Ovary (tissue), 10 donors: ENCODE measurements at places on chromosomes 6 and 20. TPM values are rescaled to one million over a fixed set of nuclear protein-coding genes. Genes with fewer than 3 reads are reported as not detected.
A peak's percentile ranks its signal among the peaks of the same experiment; 100 is the strongest.

DNA sequence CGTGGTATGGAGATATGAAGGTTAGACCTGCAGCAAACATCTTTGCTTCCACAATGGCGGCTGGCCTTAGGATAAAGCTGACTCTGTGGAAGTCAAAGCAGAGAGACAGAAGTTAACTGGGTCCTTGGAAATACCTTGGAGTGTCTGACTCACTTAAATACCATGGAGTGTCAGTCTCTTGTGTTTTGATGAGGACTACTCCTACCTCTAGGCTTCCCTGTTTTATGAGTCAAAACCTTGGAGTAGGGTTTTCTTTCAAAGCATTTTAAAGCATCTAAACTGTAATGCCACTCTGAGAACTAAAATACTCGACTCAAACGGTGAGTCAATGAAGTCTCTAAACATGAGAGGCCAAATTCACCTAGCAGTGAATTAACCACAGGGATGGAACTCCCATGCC is 329.1 kb downstream of the SAMD5 start:
- no peak overlapping the region for H3K4me3 ChIP-seq
- DNase-seq, result no peak
- no peaks in the 10 kb centered on the region for H3K36me3 ChIP-seq
- H3K27me3 ChIP-seq, result no peaks in the 10 kb centered on the region

- H3K4me1 ChIP-seq, result peaks cover 7% of the 10 kb centered on the region
- no peak overlapping the region for H3K4me3 ChIP-seq
- H3K27me3 ChIP-seq, result no peaks in the 10 kb centered on the region
- DNase-seq, result no peak
Observed at GRCh38 chr20:41057999-41058673, 29.5 kb downstream of the TOP1 start.

DNA sequence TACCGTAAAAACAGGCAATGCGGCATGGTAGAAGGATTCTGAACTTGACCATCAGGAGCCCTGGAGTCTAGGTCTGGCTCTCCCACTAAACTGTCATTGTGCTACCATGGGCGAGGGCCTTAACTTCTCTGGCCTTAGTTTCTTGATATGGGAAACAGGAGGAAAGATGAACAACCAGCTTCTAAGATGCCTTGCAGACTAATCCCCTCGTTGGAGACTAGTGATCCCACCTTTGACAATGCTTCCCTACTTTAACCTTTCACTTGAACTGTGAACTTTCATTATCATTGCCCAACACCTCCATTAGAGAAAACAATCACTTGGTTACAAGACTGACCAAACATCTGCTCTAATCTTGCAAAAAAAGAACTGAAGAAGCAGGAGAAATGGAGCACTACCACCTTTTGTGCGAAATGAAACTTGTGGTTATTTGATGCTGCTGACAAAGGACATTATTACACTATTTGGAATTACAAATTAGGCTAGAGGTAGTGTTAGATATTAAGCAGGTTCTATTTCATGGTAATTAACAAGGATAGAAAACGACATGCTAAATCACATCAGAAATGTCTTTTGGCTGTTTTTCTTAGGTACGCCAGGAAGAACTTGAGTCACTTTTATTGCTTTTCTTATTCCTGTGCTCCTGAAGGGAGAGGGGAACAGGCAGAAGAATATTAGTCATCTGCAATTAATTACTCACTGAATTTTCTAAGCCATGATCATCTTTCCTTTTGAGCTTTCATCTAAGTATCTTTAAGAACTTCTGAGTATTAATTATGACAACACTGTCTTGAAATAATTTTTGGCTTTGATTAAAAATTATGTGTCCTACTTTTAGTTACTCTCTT is 39.1 kb upstream of the ARHGAP18 start:
- no peak for DNase-seq
- H3K36me3 ChIP-seq, result no peaks in the 10 kb centered on the region
- no peak overlapping the region for H3K27ac ChIP-seq
- no peak overlapping the region for H3K4me3 ChIP-seq
- H3K27me3 ChIP-seq, result no peaks in the 10 kb centered on the region

GRCh38 chr6:125512621-125513020 is 210.9 kb upstream of the HDDC2 start:
- H3K4me3 ChIP-seq, result no peak overlapping the region
- H3K36me3 ChIP-seq, result no peaks in the 10 kb centered on the region
- DNase-seq, result no peak
- H3K27me3 ChIP-seq, result no peaks in the 10 kb centered on the region

DNA sequence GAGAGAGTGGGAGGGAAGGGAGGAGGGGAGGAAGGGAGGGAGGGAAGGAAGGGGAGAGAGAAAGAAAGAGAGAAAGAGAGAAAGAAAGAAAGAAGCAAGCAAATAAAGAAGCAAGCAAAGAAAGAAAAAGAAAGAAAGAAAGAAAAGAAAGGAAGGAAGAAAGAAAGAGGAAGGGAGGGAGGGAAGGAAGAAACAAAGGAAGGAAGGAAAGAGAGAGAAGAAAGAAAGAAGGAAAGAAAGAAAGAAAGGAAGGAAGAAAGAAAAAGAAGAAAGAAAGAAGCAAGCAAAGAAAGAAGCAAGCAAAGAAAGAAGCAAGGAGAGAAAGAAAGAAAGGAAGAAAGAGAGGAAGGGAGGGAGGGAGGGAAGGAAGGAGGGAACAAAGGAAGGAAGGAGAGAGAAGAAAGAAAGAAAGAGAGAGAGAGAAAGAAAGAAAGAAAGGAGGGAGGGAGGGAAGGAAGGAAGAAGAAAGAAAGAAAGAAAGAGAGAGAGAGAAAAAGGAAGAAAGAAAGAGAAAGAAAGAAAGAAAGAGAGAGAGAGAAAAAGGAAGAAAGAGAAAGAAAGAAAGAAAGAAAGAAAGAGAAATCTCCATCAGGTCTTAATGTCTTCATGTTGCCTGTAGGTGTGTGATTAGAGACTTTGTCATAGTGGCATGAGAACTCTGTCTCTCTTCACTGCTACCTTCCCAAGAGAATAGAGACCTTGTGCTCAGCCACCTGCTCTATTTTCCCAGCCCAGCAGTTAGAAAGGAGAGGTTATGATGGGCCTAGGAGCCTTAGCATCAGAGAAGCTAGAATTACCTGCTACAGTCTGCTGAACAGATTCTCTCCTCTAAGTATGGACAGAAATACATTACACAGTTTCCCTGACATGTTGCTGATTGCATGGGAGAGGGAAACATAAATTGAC is 5.0 kb downstream of the SEMG1 start:
- no peak overlapping the region for H3K27ac ChIP-seq
- H3K27me3 ChIP-seq, result no peaks in the 10 kb centered on the region
- H3K4me3 ChIP-seq, result no peak overlapping the region
- DNase-seq, result no peak
- no peaks in the 10 kb centered on the region for H3K4me1 ChIP-seq
- H3K36me3 ChIP-seq, result no peaks in the 10 kb centered on the region

DNA sequence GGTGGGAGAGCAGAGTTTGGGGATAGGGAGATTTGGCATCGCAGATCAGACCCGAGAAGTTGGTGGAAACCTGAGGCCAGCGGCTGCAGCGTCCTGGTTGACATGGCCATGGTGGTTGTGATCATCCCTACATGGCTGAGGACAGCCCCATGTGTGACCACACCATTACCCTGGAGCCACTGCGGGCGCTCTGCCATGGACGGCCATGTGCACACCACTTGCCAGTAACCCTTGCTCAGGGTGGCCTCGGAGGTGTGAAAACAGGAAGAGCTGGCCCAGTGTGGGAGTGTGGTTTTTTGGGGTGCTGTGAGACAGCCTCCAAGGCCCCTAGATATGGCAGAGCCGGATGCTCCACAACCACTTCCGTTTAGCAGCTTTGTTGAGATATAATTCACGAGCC is 64.4 kb downstream of the TMEM242 start:
- H3K36me3 ChIP-seq, result no peaks in the 10 kb centered on the region
- no peak overlapping the region for H3K4me3 ChIP-seq
- DNase-seq, result no peak

DNA sequence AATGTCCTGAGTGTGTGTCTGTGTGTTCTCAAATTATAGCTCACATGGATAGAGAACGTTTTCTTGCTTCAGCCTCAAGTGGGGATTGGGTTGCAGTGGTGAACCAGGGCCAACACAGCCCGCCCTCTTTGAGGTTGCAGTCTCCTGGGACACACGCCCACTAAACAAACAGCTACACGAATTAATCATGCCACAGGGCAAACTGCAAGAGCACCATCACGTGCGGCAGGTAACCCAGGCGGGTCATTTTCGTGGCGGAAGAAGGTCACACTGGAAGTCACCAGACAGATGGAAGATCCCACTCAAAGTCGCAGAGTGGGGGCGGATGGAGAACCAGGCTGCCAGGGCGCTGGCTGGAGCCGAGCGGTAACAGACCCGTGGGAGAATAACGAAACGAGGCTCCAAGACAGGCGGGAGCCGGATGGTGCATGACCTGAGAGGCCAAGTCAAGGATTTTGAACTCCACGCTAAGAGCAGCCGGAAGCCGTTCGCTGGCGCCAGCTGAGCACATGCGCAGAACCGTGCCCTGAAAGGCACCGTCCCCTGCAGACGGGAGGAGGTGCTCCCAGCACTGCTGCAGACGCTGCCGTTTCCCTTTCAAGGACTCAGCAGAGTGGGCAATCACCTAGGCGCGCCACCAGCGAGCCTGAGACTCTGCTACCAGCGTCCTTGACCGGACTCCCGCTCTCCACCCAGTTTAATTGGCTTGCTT is 10.7 kb downstream of the DLL1 start:
- peak; percentile 77 for DNase-seq
- peaks cover 19% of the 10 kb centered on the region for H3K4me1 ChIP-seq
- H3K27me3 ChIP-seq, result no peaks in the 10 kb centered on the region
- H3K4me3 ChIP-seq, result peak overlapping the region; percentile 28
- H3K36me3 ChIP-seq, result no peaks in the 10 kb centered on the region
- no peak overlapping the region for H3K27ac ChIP-seq

DNA sequence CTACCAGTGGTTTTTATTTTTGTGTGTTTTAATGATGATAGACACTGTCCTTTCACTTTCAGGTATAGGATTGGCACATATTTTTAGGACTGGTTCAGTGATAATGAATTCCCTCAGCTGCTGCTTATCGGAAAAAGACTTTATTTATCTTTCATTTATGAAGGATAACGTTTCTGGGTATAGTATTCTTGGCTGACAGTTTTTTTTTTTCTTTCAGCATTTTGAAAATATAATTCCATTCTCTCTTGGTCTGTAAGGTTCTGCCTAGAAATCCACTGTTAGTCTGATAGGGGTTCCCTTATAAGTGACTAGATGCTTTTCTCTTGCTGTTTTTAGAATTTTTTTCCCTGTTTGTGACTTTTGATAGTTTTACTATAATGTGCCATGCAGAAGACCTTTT is 313.1 kb downstream of the TENT5A start:
- no peaks in the 10 kb centered on the region for H3K36me3 ChIP-seq
- no peak overlapping the region for H3K27ac ChIP-seq
- DNase-seq, result no peak
- no peak overlapping the region for H3K4me3 ChIP-seq
- H3K27me3 ChIP-seq, result no peaks in the 10 kb centered on the region

DNA sequence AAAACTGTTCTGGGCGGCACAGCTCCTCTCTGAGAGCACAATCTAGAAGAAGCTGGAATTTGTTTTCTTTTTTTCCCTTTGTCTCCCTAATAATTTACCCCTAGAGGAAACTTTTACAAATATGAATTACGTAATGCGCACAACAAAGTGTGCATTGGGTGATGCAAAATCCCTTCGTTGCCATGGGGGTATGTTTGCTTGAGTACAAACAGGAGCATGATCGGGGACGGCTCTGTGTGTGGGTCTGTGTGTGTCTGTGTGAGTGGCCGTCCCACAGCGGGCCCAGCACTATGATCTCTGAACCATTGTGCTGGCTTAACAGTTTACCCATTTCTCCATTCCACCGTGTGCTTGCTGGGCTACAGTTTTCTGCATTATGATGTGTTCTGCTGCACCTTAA is 278.2 kb downstream of the CDC5L start:
- no peak overlapping the region for H3K4me3 ChIP-seq
- H3K4me1 ChIP-seq, result peaks cover 5% of the 10 kb centered on the region
- H3K27ac ChIP-seq, result no peak overlapping the region
- H3K27me3 ChIP-seq, result no peaks in the 10 kb centered on the region

GRCh38 chr6:118685823-118686449 is 34.5 kb upstream of the CEP85L start:
- no peak overlapping the region for H3K27ac ChIP-seq
- H3K4me1 ChIP-seq, result no peaks in the 10 kb centered on the region
- DNase-seq, result no peak
- H3K36me3 ChIP-seq, result no peaks in the 10 kb centered on the region
- no peak overlapping the region for H3K4me3 ChIP-seq
- no peaks in the 10 kb centered on the region for H3K27me3 ChIP-seq

DNA sequence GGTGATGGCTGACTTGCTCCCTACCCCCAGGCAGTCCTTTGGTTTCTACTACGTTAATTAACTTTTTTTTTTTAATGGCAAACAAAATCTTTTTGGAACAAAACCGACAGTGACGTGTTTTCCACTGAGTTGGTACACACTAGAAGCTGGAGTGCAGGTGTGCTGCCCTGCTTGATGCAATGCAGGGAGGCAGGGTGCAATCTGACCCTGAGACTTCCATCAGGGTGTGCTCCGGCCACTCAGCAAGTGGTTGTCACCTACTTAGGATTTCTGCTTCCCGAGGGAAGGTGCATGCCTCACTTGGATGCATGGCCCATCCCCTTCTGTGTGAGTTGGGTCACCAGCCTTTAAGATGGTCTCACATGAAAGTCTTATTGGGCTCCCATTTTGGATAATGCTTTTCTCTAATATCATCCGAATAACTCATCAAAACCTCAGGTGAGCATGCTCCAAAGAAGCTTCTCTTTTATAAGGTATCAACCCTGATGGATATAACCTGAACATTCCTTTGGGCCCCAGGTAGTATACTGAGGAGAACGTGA is 14.0 kb downstream of the RREB1 start:
- H3K4me3 ChIP-seq, result no peak overlapping the region
- no peaks in the 10 kb centered on the region for H3K36me3 ChIP-seq
- no peaks in the 10 kb centered on the region for H3K27me3 ChIP-seq
- peaks cover 4% of the 10 kb centered on the region for H3K4me1 ChIP-seq
- DNase-seq, result no peak
- no peak overlapping the region for H3K27ac ChIP-seq

GRCh38 chr6:142592876-142593275 is 291.1 kb downstream of the ADGRG6 start:
- H3K27me3 ChIP-seq, result no peaks in the 10 kb centered on the region
- no peak overlapping the region for H3K4me3 ChIP-seq
- no peak for DNase-seq
- no peaks in the 10 kb centered on the region for H3K4me1 ChIP-seq

GRCh38 chr20:51930775-51931174 is 128.5 kb upstream of the SALL4 start:
- no peak for DNase-seq
- H3K4me1 ChIP-seq, result no peaks in the 10 kb centered on the region
- H3K36me3 ChIP-seq, result no peaks in the 10 kb centered on the region
- no peaks in the 10 kb centered on the region for H3K27me3 ChIP-seq
- H3K4me3 ChIP-seq, result no peak overlapping the region

The LGSN gene
- not detected for total RNA-seq

The RALGAPB gene
- total RNA-seq, result 41.3 TPM

The PHACTR3 gene
- 19.0 TPM for total RNA-seq

The SLC35D3 gene
- total RNA-seq, result not detected

The SNAP25 gene
- total RNA-seq, result 19.8 TPM

The RIPOR3 gene
- 22.7 TPM for total RNA-seq

The TMEM181 gene
- total RNA-seq, result 13.8 TPM

The METTL24 gene
- total RNA-seq, result 6.6 TPM

The RPL7L1 gene
- total RNA-seq, result 60.1 TPM

The OR5V1 gene
- total RNA-seq, result not detected

The ELOVL4 gene
- 2.1 TPM for total RNA-seq
